CD4-positive, alpha-beta T cell treated with Interleukin-4 for 1 hour (primary cell): ENCODE measurements at places on chromosomes 11 and 22.
A peak's percentile ranks its signal among the peaks of the same experiment; 100 is the strongest.

GRCh38 chr11:128734103-128734831 is 40.4 kb downstream of the FLI1 start:
- no peak for DNase-seq

DNA sequence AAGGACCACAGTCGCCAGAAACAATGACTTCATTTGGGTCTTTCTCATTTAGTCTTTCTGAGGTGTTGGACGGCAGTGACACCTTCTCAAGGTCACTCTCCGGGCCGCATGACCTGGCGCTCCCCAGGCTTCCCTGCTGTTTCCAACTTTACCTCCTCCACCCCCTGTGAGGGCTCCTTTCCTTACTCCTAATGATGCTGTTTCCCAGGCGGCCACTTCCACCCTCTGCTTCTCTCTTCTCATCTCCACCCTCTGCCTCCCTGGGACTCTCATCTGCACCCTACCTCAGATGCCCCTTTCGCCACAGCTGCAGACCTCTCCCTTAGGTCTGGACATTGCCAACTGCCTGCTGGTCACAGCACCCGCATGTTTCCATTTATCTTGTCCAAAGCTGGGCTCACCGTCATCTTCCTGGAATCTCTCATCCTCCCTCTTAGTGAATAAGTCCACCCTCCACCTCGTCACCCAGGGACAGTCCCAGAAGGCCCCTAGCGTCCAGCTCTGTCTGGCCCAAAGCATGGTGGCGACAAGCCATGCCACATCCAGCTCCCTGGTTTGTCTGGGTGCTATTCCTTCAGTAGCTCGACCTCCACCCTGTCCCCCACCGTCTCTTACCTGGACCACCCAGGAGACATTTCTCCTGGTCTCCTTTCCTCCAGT is 113.8 kb downstream of the BUD13 start:
- DNase-seq, result no peak

DNA sequence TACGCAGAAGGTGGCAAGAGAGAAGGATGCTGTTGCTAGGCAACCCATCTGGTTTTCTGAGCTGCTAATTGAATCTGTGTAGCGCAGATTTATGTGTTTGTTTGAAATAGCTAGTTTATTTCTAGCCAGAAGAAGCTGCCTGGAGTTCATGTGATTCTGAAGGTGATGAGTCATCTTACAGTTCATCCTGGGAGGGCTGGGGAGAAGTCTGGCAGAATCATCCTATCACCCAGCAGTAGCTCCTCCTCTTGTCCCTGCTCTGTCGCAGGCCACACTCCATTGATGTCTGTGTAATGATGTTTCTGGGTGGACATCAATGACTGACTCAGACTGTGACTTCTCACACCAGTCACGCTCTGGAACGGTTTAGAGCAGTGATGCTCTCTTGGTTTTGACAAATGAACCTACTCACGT is 4.8 kb upstream of the FBXO7 start:
- DNase-seq, result no peak

GRCh38 chr11:56843816-56844215 is 95.3 kb upstream of the OR9G4 start:
- no peak for DNase-seq

DNA sequence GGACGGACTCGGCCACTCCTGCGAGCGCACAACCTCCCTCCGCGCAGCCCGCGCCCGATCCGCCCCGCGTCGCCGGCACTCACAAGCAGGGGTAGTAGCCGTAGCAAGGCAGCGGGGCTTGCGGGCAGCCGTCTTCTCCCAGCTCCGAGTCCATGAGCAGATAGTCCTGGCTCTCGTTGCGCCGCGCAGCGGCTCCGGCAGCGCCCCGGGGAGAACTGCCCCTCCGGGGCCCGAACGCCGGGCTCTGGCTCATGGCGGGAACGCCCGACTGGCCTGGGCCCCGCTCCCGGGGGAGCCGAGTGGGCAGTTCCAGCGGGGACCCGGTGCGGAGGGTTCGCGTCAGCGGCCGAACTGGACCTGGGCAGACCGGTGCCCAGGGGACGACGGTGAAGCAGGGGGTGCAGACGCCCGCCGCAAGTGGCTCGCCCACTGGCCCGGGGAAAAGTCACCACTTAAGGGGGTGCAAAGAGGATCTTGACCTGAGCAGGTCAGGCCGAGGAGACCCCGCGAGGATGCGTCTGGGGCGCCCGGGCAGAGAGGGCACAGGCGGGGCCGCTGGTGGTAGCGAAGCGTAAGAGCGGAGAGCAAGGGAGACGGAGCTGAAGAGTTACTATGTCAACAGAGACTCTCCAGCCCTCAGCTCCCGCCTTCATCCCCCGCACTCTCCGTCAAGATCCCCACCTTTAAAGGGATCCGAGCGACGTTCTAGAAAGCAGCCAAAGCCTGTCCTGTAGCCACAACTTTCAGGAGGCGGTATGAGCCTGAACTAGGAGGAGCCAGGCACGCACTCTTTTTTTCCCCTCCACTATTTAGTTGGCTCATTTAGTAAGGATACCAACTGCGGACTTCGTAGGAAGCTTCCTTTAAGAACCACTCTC is at the start of gene TRPC6:
TSS of gene TRPC6 (minus strand) at position 757 of the 878 bp plus-strand sequence. CDS start at position 253, 504 bp downstream.
- no peak for DNase-seq

DNA sequence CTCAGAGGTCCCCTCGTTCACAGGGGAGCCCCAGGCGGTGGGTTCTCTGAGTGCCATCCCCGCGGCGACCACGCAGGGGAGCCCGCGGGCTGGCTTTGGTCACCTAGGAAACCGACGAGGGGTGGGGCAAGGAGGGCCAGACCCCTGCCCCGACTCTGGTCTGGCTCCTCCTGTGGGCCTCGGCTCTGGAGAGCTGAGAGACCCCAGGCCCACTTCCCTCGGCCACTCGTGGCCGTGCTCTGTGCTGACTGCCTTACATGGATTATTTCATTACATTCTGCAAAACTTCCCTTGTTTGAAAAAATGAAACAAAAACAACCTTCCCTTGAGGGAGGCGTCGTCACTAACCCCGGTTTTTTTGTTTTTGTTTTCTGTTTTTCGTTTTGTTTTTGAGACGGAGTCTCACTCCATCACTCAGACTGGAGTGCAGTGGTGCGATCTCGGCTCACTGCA is 15.1 kb upstream of the CYTH4 start:
- DNase-seq, result peak; percentile 72

- DNase-seq, result peak; percentile 45
These were observed 697 bp downstream of the RNF169 start for GRCh38 chr11:74749127-74749964.

- no peak for DNase-seq
These were observed 985.3 kb upstream of the FAT3 start for GRCh38 chr11:91239359-91239758.

GRCh38 chr11:60699936-60700335 is 524 bp downstream of the MS4A8 start:
- DNase-seq, result no peak

GRCh38 chr11:100748153-100748552 is 61.1 kb downstream of the ARHGAP42 start:
- DNase-seq, result no peak

DNA sequence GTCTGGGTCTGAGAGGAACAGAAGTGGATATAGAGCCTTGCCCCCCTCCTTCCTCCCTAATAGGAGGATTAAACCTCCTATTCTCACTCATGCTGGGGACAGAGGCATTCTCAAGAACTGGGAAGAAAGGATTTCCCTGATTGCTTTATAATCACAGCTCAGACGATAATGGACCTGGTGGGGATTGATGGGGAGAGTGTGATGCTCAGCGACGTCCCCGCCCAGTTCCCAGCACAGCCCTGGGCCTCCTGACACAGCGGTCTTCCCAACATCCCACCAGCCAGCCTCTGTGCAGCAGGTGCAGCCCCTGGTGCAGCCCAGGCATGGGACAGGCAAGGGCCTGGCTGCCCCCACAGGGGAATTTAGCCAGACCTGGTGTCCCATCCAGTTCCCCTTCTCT is 28.4 kb downstream of the TRIM29 start:
- DNase-seq, result no peak
